ENCODE measurements at places on chromosomes 12 and 14.

DNA sequence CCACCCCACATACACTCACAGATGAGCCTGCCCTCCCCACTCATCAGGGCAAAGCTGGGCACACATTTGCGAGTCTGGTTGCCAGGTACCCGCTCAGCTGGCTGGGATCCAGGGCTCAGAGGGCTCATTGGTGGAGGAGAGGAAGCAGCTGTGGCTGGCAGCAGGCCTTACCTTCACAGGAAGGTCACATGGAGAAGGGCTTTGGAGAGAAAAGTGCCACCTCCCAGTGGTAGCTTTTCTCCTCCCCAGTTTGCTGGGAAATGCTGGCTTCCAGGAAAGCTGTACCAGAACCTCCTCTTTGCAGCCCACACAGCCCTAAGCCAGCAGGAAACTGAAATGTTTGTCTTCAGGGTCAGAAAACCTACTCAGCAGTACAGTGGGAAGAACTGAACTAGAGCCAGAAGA is 55.6 kb downstream of the LGMN start:
- DNase-seq: no peak

- no peak for DNase-seq
Observed at GRCh38 chr14:72920008-72920407, 6.3 kb upstream of the DCAF4 start.

DNA sequence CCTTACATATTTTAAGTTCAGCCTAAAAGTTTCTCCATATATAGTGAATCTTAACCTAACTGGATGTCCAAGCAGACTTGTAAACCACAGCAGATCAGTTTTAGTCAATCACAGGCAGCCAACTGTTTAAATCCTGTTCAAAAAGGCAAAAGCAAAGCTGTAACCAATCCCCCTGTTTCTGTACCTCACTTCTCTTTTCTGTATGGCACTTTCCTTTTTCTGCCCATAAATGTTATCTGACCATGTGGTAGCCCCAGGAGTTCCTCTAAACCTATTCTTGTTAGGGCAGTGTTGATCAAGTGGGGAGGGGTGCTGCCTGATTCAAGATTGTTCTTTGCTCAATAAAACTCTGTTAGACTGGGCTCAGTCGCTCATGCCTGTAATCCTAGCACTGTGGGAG is 8.5 kb upstream of the DACT1 start:
- no peak for DNase-seq

- no peak for DNase-seq
Observed at GRCh38 chr14:44912041-44912869, 49.5 kb downstream of the KLHL28 start.

DNA sequence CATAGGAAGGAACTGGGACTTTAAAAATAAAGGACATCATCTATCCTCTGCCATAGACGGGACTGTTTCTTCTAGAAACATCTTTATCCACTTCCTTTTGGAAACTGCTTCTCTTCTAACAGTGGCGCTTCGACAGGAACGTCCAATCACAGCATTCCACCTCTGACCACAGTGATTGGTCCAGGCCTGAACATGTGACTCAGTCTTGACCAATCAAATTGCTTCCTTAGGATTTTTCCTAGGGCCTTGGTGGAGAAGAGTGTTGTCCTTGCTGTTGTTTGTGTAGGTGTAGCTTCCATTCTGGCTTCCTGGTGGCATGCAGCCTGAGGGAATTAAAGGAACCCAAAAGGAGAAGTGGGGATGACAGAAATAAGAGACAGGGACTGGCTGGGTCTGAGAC is 182.4 kb upstream of the TBX3 start:
- DNase-seq: no peak

- no peak for DNase-seq
Observed at GRCh38 chr14:61575551-61576150, 119.7 kb upstream of the HIF1A start.

- DNase-seq: no peak
Observed at GRCh38 chr14:55448141-55448614, 7.8 kb upstream of the TBPL2 start.

- DNase-seq: no peak
Observed at GRCh38 chr12:41552588-41552987, 364.5 kb downstream of the PDZRN4 start.

DNA sequence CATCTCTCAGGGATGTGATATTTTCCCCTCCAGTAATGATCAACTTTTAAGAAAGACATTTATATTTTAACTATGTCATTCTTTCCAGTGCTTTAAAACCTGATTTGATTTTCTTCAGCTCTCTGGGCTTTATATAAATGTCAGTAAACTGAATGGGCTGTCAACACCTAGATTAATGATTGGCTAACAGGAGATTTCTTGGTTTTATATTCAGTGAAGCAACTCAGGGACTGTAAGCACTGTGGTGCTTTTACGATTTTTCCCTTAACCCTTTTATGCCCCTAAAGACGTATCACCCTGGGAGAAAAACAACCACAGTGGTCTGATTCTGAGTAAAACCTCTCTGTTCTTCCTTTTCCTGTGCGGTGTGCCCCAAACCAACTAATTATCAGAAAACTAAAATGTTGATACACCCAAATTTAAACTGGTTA is 38.0 kb downstream of the PTGER2 start:
- DNase-seq: no peak

DNA sequence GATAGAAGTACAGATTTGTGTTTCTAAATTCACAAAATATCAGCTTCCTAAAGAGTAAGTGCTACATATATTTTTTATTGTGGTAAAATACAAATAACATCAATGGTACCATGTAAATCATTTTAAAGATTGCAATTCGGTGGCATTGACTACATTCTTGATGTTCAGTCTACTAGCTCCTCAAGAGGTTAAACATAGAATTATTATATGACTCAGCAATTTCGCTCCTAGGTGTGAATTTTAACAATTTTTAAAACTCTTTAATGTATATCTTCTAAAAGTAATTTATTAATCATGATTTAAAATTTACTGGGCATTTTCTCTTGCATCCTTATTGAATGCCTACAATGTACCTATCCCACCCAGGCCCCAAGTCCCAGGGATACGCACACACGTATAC is 29.8 kb upstream of the OAS1 start:
- DNase-seq: no peak

DNA sequence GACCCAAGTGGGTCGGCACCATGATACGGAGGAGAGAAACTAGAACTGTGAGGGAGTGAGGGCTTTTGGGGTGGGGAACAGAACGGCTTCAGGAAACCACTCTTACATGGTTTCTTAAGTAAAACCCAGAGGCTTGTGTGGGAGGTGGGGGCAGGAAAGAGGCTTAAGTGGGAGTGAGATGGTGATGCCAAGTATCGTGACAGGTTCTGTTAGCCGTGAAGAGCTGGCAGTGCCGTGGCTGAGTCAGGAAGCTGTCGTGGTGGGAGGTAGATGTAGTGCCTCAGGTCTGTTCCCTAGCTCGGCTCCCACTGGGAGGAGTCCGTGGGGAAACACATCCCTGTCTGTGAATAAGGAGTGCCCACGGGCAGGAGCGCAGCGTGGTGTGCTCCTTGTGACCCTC is 185.8 kb upstream of the FKBP4 start:
- DNase-seq: no peak

- no peak for DNase-seq
Observed at GRCh38 chr12:132926415-132926833, 29.7 kb downstream of the ZNF605 start.

GRCh38 chr14:75559451-75560222 is 18.8 kb upstream of the FLVCR2 start:
- DNase-seq: no peak

DNA sequence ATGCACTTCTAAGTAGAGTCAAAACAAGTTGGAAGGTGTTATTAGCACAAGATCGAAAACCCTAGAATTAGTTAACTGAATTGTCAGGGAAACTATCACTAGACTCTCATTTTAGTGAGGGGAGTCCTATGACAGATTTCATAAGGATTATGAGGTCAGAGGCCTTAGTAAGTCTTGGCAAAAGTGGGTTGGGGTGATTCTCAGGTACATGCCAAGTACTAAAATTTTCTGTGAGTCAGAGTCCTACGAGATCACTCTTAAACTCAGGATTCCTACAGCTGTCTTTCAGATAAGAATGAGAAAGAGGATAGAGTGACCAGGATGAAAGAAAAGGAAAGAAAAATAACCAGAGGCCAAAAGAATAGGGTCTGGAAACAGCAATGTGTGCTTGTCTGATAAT is 50.8 kb upstream of the BBS10 start:
- no peak for DNase-seq

- DNase-seq: no peak
Observed at GRCh38 chr12:88391556-88391955, 188.7 kb downstream of the KITLG start.

DNA sequence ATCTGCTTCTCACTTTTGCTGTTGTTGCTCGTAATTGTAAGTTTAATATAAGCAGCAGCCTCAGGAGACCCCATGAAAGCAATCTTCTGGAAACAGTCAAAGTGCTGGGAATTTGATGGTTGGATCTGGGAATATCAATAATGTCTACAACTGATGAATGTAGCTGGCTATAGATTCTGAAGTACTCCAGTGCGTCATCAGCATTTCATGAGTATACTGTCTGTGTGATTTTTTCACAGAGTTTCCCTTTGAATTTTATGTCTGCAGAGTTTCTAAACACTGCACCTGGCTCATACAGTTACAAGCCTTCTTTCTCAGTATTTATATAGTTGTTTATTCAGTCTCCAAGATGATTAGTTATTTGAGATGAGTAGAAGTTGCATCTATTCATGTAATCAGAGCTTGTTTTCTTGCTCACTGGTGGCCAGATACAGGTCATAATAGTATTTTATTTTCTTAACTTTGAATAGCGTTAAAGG is 222.3 kb downstream of the RAD51B start:
- no peak for DNase-seq

- no peak for DNase-seq
Observed at GRCh38 chr14:65206448-65207096, 104.3 kb upstream of the MAX start.

DNA sequence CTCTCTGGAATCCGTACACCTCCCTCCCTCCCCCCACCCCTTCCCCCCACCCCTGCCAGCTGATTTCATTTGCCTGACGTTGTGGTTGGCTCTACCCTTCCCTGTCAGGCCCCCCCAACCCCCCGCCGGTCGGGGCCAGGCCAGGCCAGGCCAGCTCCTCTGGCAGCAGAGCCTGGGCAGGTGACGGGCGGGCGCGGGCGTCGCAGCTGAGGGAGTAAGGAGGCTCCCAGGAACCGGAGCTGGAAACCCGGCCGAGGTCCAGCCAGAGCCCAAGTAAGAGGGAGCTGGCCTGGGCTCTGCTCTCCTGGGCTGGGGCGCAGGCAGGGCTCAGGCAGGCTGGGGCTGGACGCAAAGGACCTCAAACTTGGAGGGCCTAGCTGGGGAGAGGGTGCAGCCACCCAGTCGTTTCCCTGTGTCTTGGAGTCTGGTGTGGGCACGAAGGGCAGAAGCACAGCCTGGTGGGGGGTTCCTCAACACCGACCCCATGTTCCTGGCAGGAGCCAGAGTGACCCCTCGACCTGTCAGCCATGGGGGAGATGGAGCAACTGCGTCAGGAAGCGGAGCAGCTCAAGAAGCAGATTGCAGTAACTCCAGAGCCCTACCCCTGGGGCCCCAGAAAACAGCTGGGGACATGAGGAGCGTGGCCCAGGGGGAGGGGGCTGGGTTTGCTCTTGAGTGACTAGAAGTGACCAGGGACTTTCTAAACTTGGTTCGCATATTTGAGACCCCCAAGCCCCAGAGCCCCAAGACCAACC is at the start of gene GNB3:
Gene GNB3 (plus strand): TSS at position 165 of the 755 bp plus-strand sequence. CDS start 363 bp downstream, at position 528.
- no peak for DNase-seq

DNA sequence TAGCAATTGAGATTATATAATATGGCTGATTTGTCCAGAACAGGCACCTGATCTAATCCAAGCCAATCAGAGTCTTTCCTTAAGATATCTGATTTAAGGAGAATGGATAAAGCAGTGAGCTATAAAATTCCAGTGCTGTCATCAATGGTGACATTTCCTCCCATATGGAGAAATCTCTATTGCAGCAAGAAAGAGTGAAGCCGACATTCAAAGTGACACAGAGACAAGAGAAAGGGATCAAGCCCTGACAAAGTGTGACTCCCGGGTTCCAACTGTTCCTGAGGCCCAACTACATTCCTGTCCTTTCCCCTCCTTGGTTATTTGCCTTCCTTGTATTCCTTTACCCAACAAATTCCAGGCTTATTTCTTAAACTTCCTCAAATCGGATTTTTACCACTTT is 430.0 kb upstream of the SOX5 start:
- no peak for DNase-seq

DNA sequence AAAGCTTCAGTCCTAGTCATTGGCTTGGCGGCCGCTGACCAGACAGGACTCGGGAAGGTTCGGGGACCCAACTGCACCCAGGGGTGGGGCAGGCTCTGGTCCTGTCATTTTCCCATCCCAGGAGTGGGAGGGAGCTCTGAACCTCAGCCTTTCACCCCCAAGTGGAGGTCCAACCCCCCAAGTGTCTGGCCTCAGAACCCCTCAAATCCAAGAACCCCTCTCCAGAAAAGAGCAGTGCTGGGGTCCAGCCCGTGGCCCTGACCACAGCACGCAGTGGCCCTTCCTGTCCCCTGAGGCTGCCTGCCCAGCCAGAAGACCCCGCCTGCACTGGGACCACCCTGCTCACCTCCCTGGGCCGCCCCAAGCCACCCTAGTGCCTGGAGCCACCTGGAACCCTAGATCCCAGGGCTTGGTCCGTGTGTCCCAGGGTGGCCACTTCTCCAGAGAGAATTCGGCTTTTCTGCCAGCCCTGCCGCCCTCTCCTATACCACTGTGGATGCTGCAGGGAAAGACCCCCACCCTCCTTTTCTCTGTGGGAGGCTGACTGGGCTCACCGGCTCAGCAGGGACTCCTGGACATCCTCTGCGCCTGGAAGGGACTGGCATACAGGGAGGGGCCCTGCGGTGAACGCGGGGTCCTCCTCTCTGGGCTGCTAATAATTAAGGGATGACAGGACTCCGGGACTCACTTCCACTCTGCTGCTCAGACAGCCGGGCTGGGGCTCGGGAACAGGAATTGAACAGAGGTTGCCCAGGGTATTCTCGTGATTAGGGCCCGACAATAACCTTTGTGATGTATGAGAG is 326.9 kb upstream of the SFSWAP start:
- no peak for DNase-seq

- no peak for DNase-seq
Observed at GRCh38 chr12:126873701-126874100, 1393.3 kb upstream of the TMEM132C start.

Measured in urinary bladder (tissue), 4 donors.